ENCODE measurements at places on chromosomes 4 and X. TPM values are rescaled to one million over a fixed set of nuclear protein-coding genes. Genes with fewer than 3 reads are reported as not detected.

The GASK1B gene
- 114 TPM for total RNA-seq

The ZFP42 gene
- 59.4 TPM for total RNA-seq

The CLDN2 gene
- total RNA-seq = under 0.01 TPM

The PRR27 gene
- total RNA-seq = not detected

The HAUS7 gene
- 10.2 TPM for total RNA-seq

All from placental epithelial cell (primary cell).